Stimulated activated CD8-positive, alpha-beta memory T cell treated with anti-CD3 and anti-CD28 coated beads, Interleukin-2, amount 100 ng/mL, for 1 hour (primary cell): ENCODE measurements at places on chromosomes 7 and 10.

DNA sequence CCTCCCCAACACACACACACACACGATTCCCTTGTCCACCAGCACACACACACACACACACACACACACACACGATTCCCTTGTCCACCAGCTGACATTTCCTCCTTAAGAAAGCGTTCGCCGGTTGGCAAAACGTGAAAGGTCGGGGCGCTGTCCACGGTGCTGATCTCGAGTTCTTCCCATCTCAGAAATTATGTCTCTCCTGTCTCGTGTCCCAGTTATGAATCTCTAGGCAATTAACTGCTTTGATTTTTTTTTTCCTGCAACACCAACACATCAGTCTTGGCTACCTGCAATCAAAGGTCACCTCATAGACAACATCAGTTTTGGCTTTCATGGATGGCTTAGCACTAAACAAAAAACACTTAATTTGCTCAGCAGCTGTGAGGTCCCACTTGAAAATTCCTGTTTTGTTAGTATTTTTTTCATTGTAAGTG, 1.9 kb downstream of the INA start:
- no peak for DNase-seq

- no peak for DNase-seq
Observed at GRCh38 chr7:77570330-77571011, 33.4 kb downstream of the PTPN12 start.

GRCh38 chr10:55062349-55062748, 261.3 kb upstream of the PCDH15 start:
- no peak for DNase-seq

- no peak for DNase-seq
Observed at GRCh38 chr10:26483554-26483953, 45.4 kb downstream of the APBB1IP start.

GRCh38 chr10:79318369-79318768, 28.9 kb upstream of the PPIF start:
- no peak for DNase-seq

GRCh38 chr10:1287487-1287886, 231.3 kb downstream of the WDR37 start:
- no peak for DNase-seq

- DNase-seq = no peak
Observed at GRCh38 chr10:91883549-91884444, 25.5 kb downstream of the FGFBP3 start.
